ENCODE measurements at places on chromosomes 1 and 21. TPM values are rescaled to one million over a fixed set of nuclear protein-coding genes. Genes with fewer than 3 reads are reported as not detected.

Gene PRMT6
- 9.0 TPM for polyA plus RNA-seq

Gene SLC6A17
- 0.08 TPM for polyA plus RNA-seq

Gene ACTN2
- 0.59 TPM for polyA plus RNA-seq

Gene C2CD4D
- polyA plus RNA-seq, result 0.19 TPM

Gene TMPRSS2
- 66.6 TPM for polyA plus RNA-seq

Gene OLIG1
- polyA plus RNA-seq, result not detected

Gene MYBPH
- not detected for polyA plus RNA-seq

Gene DESI2
- 9.7 TPM for polyA plus RNA-seq

Gene RIIAD1
- not detected for polyA plus RNA-seq

Gene CLIC6
- polyA plus RNA-seq, result 0.68 TPM

Gene AMY1C
- not detected for polyA plus RNA-seq

Gene ADAMTS1
- polyA plus RNA-seq, result 5.2 TPM

Gene NMNAT2
- 0.06 TPM for polyA plus RNA-seq

Gene NR1I3
- 0.07 TPM for polyA plus RNA-seq

Gene LCE4A
- polyA plus RNA-seq, result not detected

Gene NUP210L
- not detected for polyA plus RNA-seq
